ENCODE measurements at places on chromosomes 16 and 17.

DNA sequence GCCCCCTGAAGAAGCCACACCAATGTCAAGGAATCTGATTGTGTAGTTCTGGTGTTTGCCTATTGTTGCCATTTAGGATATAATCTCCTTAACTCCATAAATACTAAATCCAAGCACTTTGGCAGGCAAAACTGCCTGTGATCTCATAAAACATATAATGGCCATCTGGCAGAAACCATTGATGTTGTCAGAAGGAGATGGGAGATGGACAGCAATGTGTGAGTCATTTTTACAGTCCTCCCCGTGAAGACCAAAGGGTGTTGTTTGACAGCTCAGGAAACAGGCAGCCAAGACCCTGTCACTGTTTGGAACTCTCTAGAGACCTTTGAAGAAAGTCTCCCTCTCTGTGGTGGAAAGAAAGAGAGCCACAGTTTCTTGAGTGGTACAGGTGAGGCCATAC, 454.1 kb downstream of the HS3ST3B1 start:
- no peak for DNase-seq

- DNase-seq: no peak
These were observed 35.5 kb downstream of the UBN1 start for GRCh38 chr16:4882633-4883285.

DNA sequence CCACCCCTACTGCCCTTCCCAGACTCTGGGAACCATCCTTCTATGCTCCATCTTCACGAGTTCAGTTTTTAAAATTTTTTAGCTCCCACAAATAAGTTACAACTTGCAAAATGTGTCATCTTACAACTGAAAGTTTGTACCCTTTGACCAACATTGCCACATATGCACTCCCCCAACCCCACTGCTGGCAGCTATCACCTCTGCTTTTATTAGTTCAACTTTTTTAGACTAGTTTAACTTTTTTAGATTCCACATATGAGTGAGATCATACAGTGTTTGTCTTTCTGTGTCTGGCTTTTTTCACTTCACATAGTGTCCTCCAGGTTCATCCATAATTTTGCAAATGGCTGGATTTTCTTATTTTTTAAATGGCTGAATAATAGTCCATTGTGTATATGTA, 7.7 kb downstream of the GPT2 start:
- DNase-seq: no peak

DNA sequence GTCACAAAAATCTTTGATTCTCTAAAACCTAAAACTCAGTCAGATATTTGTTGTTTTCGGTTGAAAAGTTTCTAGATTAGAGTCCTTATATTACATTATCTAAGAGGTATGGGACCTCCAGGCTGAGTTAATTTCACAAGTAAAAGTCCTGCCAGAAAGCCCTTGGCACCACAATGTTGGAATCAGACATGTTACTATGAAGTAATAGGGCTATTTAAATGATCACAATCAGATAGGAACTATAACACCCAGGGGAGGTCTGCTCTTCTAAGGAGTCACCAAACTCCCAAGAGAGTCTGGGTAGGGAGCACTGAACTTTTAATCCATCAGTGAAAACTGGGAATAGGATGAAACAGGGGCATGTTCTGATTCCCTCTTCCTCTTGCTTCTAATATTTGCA, 54.2 kb downstream of the WIPI1 start:
- DNase-seq: no peak

- no peak for DNase-seq
These were observed 101.0 kb upstream of the SHISA6 start for GRCh38 chr17:11140043-11140442.

DNA sequence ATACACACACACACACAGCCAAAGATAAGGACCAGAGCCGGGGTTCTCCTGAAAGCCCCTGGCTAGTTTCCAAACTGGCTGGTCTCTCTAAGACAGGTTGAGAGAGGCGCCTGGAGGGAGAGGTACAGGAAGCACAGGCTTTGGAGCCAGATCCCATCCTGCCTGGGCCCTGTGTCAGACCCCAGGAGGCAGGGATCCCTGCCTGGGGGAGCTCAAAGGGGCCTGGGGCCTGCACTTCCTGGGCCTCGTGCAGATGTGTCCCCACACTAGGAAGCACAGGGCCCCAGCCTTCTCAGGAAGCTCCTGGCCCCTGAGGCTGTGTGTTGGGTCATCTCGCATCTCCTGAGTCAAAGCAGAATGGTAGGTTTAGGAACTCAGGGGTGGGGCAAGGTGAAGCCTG, 16.0 kb downstream of the SLC5A10 start:
- DNase-seq: no peak
